ENCODE measurements at places on chromosomes 2 and 18.

DNA sequence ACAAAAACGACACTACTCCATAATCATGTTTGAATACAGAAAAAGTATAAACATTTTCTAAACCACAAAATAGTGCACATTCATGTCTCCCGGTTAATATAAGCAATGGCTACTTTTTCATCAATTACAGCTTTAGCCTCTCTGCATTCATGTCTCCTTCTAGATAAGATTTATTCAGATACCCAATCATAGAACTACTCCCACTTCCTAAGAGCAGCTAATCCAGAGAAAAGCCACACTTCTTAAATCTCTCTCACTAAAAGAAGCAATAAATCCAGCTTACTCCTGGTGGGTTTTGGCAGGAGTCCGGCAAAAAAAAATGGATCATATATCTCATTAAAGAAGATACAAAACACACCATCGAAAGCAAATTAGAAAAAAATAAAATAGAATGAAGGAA lies 20.1 kb downstream of the DSEL start:
- no peak for DNase-seq

DNA sequence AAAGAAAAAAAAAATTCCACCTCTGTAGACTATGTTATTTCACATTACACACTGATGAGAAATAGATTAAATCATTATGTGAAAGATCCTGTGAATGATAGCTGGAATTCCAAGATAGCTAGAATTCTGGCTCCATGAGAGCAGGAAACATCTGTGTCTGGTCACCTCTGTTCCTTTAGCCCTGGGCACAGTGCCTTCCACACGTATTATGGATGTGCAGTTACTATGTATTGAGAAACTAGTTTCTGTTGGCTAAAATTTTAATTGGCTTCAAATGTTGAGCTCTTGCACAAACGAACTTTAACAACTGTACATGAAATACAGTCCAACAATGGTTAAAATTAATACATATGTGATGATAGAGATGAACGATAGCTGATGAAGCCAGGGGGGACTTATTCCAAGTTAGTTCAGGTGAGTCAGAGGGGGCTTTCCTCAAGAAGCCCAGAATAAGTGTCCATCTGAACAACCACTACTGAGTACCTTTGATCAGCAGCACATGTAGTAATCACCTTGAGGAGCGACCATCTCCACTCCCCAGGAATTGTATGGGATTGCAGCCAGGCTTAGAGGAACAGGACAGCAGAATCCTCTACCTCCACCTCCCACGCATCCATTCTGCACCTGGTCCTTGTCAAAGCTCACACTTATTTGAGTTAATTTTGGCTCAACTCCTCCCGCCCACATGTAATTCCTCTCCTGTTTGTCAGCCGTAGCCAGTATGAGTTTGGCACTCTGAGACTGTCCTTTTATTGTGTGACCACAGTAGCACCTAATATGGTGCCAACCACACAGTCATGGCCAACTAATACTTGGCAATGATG lies 68.6 kb downstream of the NABP1 start:
- no peak for DNase-seq

DNA sequence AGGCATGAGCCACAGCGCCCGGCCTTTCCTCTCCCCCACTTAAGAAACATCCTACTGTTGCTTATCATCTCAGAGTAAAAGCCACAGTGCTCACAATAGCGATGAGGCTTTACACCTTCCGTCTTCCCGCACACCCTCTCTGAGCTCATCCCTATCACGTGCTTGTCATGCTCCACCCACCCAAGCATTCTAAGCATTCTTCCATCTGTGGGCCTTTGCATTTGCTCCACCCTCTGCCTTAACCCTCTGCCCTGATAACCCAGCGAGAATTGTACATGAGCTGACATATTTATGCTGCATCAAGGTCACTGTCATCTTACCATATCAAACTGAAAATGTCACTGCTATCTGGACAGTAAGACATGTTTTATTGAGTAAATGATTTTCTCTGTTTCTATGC lies 22.6 kb downstream of the FOXI3 start:
- no peak for DNase-seq

DNA sequence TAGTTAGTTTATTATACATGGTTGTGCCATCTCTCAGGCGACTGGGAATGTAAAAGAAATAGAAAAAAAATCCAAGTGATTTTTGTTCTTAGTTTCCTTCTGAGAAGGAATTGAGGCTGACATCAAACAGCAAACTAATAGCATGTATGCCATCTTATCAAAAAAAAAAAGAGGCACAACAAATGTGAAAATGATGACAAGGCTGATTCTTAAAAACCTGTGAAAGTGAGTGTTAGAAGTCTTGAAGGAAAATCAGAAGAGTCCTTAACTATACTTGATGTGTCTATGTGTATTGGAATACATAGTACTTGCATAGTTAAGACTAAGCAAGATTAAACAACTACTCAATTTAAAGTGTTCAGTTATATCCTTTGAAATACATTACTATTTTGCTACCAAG lies 161.0 kb downstream of the CCDC85A start:
- no peak for DNase-seq

GRCh38 chr18:68734308-68734707 lies 19.4 kb upstream of the TMX3 start:
- DNase-seq = no peak
